ENCODE measurements at places on chromosomes 7 and 10.

GRCh38 chr10:77661100-77661499 is 23.5 kb upstream of the KCNMA1 start:
- DNase-seq: no peak

GRCh38 chr10:12839941-12840611 is 161.4 kb downstream of the CCDC3 start:
- DNase-seq: no peak

DNA sequence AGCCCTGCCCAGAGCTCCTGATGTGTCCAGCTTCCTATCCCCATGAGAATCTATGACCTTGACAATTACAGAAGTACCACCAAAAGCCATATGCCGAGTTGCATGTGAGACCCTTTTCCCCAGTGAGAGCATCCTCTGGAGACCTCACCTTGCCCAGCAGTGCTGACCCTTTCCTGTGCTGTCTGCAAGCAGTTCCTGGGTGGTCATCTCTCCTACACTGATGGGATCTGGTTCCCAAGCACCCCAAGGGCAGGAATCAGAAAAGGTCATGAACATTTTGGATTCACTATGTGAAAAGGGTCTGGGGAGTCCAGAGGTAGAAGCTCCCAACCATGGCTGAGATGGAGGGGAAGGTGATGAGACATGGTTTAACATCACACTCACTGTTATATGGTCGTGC is 18.2 kb downstream of the SFTPD start:
- DNase-seq: no peak

GRCh38 chr10:1809139-1809741 is 71.9 kb upstream of the ADARB2 start:
- no peak for DNase-seq

DNA sequence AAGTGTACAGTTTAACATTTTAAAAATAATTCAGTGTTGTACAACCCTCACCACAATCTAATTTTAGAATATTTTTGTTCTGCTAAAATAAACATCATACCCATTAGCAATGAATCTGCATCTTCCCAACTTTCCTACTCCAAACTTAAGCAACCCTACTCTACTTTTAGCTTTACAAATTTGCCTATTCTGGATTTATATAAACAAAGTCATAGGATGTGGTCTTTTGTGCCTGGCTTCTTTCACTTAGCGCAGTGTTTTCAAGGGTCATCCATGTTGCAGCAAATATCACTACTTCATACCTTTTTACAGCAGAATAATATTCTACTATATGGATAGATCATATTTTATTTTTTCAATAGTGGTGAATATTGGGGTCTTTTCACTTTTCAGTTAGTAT is 18.9 kb downstream of the CALML3 start:
- no peak for DNase-seq

DNA sequence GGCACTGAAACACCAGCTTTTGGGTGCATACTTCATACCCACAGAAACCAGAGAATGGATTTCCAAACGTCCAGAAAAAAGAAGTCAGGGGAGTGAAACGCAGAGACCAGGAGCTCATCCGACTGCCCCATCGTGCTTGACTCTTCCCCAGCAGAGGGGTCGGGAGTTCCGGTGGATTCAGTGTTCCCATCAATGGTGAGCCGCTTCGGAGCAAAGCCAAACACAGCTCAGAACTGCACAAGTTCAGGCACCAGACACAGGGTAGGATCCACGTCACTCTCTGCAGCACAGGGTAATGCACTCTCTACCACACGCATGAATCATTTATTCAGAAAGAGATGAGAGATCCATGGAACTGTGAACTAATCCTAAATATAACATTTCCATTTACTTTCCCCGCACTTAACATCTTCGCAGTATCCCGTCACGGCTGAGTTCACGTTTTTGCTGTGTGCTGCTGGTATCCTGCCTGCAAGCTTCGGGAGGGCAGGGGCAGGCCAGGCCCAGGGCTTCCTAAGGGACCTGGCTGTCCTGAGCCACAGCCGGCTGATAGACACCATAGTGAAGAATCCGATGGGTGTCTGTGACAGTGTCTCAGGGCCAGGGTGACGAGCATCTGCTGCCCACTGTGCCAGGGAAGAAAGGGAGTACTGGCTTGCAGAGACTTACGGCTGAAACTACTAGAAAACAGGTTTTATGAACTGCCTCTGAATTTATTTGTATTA is 545.3 kb downstream of the PTPRN2 start:
- no peak for DNase-seq

GRCh38 chr7:41816111-41816510 is 113.2 kb upstream of the INHBA start:
- no peak for DNase-seq

DNA sequence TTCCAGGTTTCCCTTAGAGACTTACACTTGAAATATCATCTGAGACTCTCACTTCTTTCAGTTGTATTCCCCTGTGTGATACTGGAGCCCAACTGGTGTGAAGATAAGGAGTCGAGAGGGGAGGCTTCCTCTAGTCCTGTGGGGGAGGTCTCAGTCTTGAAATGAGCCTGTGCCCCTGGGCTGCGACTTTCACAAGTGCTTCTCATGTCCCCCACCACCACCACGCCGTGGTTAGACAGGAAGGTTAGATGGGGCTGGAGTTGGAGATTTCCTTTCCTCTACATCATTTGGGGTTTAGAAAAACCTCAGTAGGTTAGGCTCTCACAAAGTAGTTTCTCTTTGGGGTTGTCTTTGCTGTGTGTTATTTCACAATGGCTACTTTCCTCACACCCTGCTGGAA is 25.6 kb upstream of the MKX start:
- no peak for DNase-seq

- DNase-seq: no peak
Observed at GRCh38 chr7:84532196-84532595, 337.6 kb upstream of the SEMA3A start.

GRCh38 chr10:28530751-28531150 is 2.2 kb upstream of the WAC start:
- no peak for DNase-seq

GRCh38 chr7:32347244-32347828 is 142.8 kb downstream of the LSM5 start:
- no peak for DNase-seq

DNA sequence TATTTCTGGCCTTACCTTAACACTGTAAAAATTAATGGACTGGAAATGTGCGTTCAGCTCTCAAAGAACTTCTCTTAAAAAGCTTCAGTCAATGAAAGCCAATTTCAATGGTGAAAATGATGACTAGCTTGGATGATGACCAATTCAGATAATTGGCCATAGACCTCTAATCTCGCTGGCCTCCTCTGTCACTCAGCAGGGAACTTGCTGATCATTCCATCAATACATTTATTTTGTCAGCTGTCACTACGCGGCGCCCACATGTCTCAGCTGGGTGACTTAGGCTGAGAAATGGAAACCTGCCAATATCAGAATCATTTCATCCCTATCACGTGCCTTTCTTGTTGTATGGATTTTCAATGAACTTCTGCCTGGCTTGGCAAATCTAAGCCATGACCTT is 673.0 kb upstream of the AUTS2 start:
- no peak for DNase-seq

- no peak for DNase-seq
Observed at GRCh38 chr10:76583711-76584161, 1053.9 kb downstream of the KCNMA1 start.

- DNase-seq: no peak
Observed at GRCh38 chr7:45892407-45893035, 4.2 kb downstream of the IGFBP1 start.

- no peak for DNase-seq
Observed at GRCh38 chr10:62379394-62379793, 5.2 kb downstream of the ZNF365 start.

- no peak for DNase-seq
Observed at GRCh38 chr10:104393387-104393786, 39.8 kb downstream of the CFAP58 start.

DNA sequence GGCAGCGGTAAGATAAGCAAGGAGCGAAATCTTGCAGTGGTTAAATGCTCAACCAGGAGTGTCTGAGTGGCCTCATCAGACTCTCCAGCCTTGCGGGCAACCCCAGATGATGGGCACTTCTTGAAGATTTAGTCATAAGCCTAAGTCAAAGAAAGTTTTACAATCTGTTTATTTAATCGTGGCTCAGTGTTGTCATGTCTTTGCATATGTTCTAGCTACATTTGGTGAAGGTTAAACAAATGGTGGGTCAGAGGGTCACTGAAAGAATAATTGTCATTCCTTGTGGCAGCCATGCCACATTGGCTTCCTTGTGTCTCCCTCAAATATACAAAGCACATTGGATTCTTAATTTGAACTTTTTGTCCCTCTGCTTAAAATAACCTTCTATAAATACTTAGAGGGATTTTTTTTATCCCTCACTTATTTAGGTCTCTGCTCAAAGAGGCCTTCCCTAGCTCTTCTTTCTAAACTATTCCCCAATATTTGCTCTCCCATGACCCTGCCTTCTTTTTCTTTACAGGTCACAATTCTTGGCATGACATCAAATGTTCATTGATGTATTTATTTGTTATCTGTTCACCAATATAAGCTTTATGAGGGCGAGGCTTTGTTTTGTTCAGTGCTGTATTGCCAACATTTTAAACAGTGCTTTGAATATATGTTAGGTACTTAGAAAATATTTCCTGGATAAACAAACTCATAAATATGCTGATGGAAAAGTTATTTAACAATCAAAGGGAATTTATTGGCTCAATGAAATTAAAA is 68.7 kb downstream of the NEUROD6 start:
- DNase-seq: no peak

DNA sequence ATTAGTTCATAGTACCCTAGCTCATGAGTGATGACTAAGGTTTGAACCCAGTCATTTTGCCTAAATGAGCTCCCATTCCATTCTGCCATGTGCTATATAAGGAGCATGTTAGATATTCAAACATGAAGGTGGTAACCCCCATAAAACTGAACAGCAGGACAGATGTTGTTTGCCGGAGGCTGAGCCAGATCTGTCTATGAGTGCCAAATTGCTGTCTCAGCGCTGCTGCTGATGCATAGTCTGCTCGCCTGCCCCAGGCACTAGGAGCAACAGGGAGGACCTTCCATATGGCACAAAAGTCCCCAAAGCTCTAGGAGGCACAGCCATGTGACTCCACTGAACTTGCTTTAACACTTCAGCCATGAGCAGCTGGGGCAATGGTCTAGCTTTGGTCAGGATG is 466.0 kb upstream of the GHITM start:
- no peak for DNase-seq

- no peak for DNase-seq
Observed at GRCh38 chr7:74283858-74284447, 5.3 kb upstream of the CLIP2 start.

GRCh38 chr10:107011105-107011504 is 153.4 kb downstream of the SORCS1 start:
- no peak for DNase-seq

- DNase-seq: no peak
Observed at GRCh38 chr7:74164985-74165456, 9.1 kb upstream of the EIF4H start.

DNA sequence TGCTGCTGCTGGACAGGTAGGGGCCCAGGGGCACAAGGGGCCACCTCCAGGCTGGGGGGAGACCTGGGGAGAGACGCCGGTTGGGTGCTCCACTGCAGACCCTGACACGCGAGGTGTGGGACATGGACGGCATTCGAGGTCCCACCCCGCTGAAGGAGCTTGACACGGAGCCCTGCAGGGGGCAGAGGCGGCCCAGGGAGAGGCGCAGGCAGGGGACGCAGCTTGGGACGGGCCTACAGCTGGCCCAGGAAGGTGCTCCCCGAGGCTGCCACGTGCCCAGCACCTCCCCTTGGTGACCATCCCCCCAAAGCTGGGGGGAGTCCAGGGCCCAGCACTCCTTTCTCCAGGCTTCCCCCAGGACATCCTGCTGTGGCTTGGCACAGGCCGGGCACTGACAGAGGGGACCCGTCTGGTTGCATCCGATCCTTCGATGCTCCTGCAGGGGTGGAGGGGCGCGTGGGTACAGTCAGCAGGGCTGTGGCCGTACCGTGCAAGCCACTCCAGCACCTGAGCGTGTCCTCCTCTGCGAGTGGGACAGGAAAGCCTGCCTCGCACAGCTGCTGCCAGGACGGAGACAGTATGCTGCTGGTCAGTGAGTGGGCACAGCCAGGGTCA is 174.4 kb downstream of the ELFN1 start:
- no peak for DNase-seq

- DNase-seq: no peak
Observed at GRCh38 chr10:129552119-129552518, 85.1 kb downstream of the MGMT start.

DNA sequence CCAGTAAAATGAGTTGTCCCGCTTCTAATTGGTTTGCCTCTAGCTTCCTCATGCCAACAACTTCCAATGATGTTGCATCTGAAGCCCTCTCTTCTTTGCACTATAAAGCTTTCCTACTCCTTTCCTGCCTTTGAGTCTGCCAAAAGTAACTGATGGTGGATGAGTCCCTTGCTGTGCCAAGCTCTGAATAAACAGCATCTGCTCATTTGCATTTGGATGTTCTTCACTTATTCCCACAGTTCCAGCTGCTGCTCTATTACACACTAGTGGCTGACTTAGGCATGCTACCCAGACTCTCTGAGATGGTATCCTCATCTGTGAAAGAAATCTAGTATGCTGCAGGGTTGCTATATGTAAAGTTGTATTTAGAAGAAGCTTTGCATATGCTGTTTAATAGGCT is 24.9 kb downstream of the SFR1 start:
- DNase-seq: no peak

- DNase-seq: no peak
Observed at GRCh38 chr10:113610631-113611601, 52.9 kb downstream of the NRAP start.

- no peak for DNase-seq
Observed at GRCh38 chr7:85630904-85631600, 444.2 kb upstream of the SEMA3D start.

- no peak for DNase-seq
Observed at GRCh38 chr10:102504976-102505300, 1.2 kb downstream of the SUFU start.
